ENCODE measurements at places on chromosomes 1 and 21.

DNA sequence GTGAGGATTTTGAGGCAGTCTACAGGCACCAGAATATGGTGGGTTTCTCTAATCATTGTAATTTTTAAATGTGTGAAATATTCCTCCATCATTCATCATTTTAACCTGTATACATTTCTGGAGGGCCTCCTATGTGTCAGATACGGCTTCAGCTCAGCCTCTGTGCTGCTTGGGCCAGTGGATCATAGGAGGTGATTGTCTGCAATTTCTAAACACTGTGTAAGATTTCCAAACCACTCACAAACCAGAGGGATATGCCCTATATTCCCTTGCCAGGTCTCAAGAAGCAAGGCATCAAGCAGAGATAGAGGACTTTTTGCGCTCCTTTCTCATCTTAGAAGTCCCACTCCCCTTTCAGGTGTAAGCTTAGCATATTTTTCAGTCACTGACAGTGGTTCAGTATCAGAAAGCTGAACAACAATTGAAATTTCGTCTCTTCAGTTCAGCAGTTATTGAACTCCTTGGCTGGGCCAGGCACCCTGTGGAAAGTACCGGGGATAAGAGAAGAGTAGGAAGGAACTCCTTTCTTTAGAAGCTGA is 190.9 kb downstream of the NFIA start:
- no peak for DNase-seq

- DNase-seq: no peak
Measured at GRCh38 chr1:186754542-186755145, 74.1 kb upstream of the PLA2G4A start.

GRCh38 chr1:56645677-56646305 is 677 bp downstream of the PRKAA2 start:
- no peak for DNase-seq

DNA sequence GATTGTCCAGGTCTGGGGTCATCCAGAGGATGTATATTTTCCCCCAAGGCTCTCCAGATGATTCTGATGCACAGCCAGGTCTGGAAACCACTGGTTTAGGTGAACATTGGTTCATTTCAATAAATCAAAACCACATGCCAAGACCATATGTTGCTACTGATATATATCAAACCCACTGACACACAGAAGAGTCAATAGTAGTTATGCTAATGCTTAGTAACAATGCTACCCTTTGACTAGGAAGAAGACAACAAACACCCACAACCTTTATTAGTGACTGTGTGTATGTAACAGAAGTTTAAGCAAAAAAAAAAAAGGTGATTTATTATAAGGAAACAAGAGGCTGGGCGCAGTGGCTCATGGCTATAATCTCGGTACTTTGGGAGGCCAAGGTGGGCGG is 35.6 kb upstream of the POU2F1 start:
- no peak for DNase-seq

DNA sequence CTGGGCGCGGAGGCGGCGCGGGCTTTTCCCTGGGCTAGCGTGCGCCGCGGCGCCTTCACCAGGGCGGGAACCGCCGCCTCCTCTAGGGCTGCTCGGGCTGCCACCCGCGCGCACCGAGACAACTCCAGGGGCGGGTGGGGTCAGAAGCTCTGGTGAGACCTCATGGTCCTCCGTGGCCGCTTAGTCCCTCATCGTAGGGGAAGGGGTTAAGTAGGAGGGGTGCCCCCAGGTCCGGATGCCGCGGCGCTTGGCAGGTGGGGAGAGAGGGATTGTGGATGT is 559 bp downstream of the SERTAD4 start:
- no peak for DNase-seq

- DNase-seq: no peak
Measured at GRCh38 chr1:201253411-201253810, 29.9 kb upstream of the PKP1 start.

- DNase-seq: no peak
Measured at GRCh38 chr1:14340002-14340785, 258.3 kb upstream of the KAZN start.

- DNase-seq: peak; percentile 61
Measured at GRCh38 chr1:36099681-36100341, 11.1 kb downstream of the ADPRS start.

DNA sequence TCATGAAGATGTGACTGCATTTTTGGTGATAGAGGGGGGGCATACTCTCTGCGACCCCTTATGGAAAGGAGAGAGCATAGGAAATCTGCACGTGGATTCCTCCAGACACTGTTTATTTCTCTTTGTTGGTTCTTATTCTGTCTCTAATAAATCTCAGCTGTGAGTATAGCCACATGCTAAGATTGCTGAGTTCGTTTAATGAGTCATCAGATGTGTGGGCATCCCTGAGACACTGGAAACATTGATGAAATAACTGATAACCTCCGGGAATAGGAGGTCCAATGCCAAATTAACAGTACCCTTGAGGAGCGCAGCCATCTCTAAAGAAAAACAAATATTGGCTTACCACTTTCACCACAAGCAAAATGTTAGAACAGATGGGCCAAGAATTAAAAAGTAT is 880.2 kb upstream of the NEGR1 start:
- no peak for DNase-seq

GRCh38 chr1:77039111-77039510 is 171.8 kb downstream of the ST6GALNAC5 start:
- DNase-seq: no peak

GRCh38 chr1:33686551-33686950 is 177.3 kb upstream of the HMGB4 start:
- DNase-seq: no peak

GRCh38 chr1:193278968-193279367 is 92.6 kb upstream of the B3GALT2 start:
- no peak for DNase-seq

DNA sequence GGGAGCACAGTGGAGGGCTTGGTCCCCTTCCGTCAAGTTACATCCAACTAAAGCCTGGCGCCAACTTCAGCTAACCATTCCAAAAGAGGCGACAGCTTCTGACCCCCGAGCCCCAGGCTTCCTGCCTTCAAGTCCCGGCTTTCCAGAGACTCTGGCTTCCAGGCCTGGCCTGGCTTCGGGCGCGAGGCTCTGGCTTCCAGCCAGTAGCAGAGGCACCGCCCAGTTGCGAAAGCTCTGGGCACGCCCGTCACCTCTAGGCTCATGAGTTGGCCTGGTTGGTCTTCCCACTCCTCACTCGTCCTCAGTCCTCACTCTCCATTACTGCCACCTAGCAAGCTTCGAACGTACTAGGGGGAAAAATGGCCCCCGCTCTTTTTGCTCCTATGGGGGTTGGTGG is 30.0 kb upstream of the C1orf185 start:
- DNase-seq: no peak

DNA sequence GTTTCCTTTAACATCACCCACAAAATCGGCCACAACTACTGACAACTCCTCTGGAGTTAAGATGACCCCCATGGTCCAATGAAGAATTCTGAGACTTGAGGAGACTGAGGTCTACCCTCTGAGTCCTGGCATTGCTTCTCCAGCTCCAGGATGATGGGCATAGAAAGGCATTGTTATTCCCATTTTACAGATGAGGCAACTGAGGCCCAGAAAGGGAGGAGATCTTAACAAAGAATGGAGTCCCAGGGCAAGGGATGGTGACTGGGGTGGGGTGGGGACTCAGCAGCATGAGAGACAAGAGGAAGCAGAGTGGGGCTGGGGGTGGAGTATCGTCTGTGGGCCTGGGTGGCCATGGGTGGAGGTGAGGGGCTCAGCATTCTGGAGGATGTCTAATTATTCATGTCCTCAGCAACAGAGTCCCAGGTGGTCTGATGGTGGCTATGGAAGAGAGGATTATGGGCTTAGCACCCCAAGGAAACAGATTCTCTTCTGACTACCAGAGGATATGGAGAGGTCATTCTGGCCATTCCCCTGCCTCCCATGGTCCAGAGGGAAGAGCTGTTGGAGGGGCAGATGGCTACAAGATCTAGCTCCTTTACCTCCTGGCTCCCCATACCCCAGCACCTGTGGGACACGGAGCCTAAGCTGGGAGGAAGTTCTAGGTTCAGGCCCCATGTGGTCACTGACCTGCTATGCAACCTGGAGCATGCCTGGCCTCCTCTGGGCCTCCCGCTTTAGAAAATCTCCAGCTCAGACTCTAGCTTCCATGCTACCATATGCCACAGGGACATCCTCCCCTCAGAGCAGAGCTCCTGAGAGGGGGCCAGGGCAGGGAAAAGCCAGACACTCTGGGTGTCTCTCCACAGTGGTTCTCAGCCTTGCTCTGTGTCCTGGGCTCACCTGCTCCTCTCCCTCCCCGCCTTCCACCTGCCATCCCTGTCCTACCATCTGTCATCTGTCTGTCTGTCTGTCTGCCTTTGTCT is 37.4 kb upstream of the DMBX1 start:
- no peak for DNase-seq

Measured in CD4-positive, alpha-beta T cell (primary cell).